ENCODE measurements at places on chromosomes 11 and 22.
A peak's percentile ranks its signal among the peaks of the same experiment; 100 is the strongest.

DNA sequence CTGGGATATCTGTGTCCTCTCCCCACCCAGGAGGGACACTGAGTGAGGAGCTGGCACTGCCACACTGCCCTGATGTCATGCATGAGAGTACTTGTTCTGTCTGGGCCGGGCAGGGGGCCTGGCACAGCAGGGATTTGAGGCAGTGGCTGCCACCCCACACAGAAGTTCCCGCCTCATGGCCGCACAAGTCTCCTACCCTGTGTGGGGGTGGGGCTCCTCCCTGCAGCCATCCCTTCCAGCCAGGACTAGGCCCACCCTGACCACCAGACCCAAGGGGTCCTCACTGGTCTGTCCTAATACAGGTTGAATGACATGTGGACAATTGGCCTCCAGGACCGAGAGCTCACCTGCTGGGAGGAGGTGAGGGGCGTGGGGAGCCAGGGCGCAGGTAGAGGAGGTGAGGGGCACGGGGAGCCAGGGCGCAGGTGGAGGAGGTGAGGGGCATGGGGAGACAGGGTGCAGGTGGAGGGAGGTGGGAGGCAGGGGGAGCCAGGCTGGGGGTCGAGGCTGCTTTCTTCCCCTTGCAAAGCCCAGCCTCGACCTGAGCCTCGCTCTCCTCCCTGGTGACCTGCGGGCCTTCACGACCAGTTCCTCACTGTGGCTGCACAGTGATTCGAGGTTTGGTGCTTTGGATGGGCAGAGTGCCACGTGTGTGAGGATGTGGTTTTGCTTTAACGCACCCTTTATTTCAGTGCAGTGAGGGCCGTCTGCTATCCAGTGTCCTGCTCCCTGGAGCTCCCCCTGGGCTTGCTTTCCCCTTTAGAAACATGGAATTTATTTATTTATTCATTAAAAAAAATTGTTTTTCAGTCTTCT is 7.4 kb downstream of the LZTR1 start:
- DNase-seq: no peak

DNA sequence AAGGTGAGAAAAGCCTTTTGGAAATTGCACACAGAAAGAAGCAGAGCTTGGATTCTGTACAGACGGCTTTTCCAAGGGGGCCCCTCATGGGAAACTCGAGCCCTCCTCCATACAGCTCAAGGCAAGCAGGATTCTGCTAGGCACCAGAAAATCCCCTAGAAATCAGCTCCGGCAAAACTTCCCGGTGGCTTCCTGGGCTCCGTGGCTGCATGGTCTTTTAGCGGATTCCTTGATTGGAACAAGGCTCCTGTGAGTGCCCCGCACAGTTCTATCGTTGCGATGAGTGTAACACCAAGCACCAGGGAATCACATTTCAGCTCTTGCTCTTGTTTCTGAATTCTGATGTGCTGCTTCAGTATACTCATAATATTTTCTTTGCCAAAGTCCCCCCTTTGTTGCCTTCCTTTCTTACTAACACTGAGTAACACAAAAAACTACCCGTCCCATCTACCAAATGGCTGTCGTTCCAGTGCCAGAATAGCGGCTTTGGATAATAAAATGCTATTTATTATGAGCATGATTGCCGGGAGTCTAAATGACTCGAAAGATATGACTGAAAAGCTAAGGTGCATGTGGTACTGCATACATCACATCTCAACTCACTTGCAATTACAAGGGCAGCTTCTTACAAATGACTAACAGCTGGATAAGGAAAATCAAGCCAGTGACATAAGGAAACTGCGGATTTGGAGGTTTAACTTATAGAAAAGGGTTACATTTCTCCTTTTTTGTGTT is 494.1 kb downstream of the DLG2 start:
- peak; percentile 6 for DNase-seq

- no peak for DNase-seq
Measured at GRCh38 chr22:35614404-35614803, 2.7 kb downstream of the MB start.

GRCh38 chr22:22171357-22172218 is 73.0 kb upstream of the VPREB1 start:
- DNase-seq: no peak

- no peak for DNase-seq
Measured at GRCh38 chr22:30665786-30666185, 1.9 kb downstream of the DUSP18 start.

DNA sequence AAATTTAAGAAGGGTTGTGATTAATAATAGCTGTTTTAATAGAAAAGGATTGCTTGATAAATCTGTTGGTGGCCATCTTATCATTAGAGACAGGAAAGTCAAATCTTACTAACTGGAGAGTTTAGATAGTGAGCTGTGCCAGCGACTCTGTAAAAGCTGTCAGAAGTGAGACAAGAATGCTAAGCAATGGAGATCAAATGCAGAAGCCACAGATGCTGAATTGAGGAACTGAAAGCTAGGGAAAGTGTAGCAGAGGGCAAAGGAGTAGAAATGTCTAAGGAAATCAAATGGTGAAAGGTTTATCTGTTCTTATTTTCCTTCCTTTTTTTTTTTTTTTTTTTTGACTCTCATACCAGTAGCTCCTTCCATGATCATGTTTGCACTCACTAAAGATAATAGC is 13.7 kb downstream of the MS4A13 start:
- peak; percentile 80 for DNase-seq

DNA sequence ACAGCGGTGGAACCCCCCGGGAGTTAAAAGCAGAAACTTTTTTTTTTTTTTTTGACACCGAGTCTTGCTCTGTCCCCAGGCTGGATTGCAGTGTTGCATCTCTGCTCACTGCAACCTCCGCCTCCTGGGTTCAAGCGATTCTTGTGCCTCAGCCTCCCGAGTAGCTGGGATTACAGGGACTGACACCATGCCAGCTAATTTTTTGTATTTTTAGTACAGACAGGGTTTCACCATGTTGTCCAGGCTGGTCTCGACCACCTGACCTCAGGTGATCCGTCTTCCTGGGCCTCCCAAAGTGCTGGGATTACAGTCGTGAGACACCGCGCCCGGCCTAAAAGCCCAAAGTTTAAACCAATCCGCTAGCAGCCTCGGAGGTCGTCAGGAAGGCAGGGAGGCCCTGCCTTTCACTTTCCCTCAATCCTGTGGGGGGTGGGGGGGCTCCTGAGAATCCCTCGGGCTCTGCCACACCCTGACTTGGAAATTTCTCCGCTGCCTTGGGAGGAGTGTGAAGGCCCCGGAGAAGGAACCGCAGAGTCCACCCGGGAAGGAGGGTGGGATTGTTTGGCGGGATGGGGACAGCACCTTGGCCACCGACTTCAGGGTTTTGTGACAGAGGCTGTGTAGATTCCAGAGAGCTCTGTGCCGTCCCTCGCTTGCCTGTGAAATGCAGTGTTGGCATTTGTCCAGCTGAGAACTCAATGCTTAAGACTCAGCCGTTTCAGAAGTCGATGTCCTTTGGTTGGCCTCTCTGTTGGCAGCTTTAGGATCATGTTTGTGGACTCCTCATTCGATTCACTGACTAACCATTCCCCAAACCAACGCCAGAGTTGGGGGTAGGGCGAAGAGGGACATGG is 1.0 kb downstream of the ARHGAP8 start:
- DNase-seq: no peak

DNA sequence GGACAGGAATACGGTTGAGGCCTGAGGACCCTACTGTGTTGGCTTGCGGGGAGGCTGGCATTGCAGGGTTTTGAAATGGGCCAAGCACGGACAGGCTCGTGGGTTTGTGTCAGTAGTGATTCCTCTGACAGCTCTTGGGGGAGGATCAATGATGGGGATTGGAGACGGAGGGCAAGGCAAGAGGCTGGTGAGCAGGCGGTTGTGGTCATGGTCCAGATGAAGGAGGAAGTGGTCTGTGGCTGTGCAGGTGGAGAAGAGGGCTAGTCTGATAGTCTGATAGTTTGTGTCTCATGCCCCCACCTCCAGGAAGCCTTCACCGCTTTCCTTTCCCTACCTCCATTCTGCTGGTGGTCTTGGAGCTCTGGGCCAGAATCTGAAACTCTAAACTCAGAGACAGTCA is 3.0 kb downstream of the MAFF start:
- no peak for DNase-seq

- DNase-seq: peak; percentile 55
Measured at GRCh38 chr11:7688238-7688826, 15.0 kb upstream of the CYB5R2 start.

DNA sequence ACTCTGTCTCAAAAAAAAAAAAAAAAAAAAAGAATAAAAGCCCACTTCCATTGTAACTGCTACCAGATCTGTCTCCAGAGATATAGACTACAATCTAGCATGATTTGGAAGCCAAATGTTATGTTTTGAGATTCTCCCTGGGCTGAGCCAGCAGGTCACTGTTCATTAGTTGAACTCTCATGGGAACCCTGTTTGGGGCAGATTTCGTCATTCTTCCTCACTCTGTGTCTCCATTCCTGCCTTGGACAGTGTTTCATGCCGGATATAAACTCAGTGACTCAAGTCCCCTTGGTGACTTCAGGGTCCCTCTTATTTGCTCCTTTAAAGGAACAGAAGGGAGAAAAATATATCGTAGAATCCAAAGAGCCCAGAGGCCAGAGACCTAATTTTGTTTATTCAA is 378.1 kb downstream of the LARGE1 start:
- no peak for DNase-seq

GRCh38 chr22:28105413-28105812 is 186.4 kb upstream of the PITPNB start:
- no peak for DNase-seq

DNA sequence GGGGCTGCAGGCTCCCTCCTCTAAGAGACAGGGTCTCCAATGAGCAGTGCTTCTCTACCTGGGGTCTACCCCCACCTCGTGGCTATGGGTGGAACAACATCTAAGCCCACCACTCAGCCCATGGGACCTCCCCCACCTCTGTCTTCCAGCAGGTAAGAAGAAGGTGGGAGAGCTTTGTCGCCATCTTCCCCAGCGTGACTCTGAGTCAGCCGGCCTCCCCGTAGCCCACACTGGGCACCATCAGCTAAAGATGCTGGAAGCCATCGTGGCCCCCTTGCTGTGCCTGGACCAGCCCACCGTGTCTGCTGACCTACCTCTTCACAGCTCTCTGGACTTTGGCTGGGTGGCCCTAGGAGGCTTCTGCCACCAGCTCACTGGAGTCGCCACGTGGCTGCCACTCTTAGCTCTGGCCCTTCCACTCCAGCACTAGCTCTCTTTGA is 944 bp downstream of the C11orf86 start:
- no peak for DNase-seq

DNA sequence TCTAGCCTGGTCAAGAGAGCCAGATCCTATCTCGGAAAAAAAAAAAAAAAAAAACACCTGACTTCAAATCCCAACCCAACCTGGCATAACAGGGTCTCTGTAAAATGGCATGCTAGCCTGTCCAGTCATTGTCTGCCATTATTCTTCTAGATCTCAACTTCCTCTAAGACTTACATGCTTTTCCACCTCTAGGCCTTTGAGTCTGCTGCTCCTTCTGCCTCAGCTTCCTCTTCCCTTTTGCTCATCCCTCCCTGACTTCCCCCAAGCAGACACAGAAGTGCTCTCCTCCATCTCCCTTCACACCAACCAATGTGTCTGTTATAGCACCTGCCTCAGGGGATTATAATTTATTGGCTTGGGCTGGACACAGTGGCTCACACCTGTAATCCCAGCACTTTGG is 7.8 kb downstream of the STK33 start:
- no peak for DNase-seq

- peak; percentile 80 for DNase-seq
Measured at GRCh38 chr11:64675450-64676260, 47.3 kb downstream of the NRXN2 start.

GRCh38 chr22:38924347-38924952 is 33.0 kb upstream of the APOBEC3A start:
- DNase-seq: peak; percentile 55

- no peak for DNase-seq
Measured at GRCh38 chr11:3955299-3955665, 99.8 kb downstream of the STIM1 start.

GRCh38 chr11:104146421-104146820 is 17.5 kb downstream of the PDGFD start:
- DNase-seq: no peak

GRCh38 chr22:45504373-45505341 is 2.0 kb downstream of the FBLN1 start:
- peak; percentile 22 for DNase-seq

GRCh38 chr11:21948876-21949275 is 244.0 kb upstream of the ANO5 start:
- no peak for DNase-seq

- no peak for DNase-seq
Measured at GRCh38 chr11:110634370-110634769, 77.9 kb downstream of the ARHGAP20 start.

GRCh38 chr11:62012451-62012831 is 45.0 kb upstream of the FTH1 start:
- no peak for DNase-seq

GRCh38 chr22:49330421-49331222 is 497.1 kb downstream of the BRD1 start:
- DNase-seq: no peak

- DNase-seq: no peak
Measured at GRCh38 chr11:62150887-62151736, 27.3 kb downstream of the INCENP start.

All from pons (tissue), 1 donor.